ENCODE measurements at places on chromosomes 2 and 18.

- no peak for DNase-seq
Observed at GRCh38 chr2:29207352-29208148, 92.3 kb downstream of the CLIP4 start.

DNA sequence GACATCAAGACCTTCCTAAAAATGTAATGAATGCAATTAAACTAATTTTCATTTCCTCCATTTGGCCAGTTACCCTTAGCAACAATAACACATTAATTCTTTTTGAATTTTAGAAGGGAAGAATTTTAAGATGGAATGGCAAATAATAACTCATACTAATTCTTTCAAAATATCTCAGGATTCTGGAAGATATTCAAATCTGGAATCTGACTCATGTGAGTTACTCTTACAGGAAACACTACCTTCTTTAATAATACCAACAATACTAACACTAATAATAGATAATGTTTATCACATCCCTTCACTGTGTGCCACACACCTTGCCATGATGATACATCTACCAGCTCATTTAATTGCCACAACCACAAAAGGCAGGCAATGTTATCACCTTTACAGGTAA, 46.4 kb downstream of the ZNF521 start:
- no peak for DNase-seq

- no peak for DNase-seq
Observed at GRCh38 chr2:233331536-233331935, 22.8 kb upstream of the DGKD start.

GRCh38 chr18:69531973-69532372, 131.3 kb downstream of the DOK6 start:
- no peak for DNase-seq

DNA sequence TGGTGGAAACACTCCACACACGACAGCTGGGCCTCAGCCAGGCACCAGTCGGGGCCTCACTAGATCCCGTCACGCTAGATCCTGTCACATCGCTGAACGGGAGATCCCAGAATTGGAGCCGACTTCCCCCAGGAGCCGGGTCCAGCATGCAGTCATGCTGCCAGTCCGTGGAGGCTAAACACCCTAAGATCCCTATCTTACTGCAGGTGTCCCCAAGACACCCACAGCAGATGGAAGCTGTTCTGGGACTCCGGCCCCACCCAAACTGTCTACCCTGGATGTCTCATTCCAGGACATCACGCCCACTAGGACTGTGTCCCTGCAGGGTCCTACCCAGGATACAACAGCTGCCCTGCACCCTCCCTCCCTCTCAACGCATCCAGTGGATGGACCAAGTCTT, 23.4 kb downstream of the ZNF516 start:
- no peak for DNase-seq

All from SW 1271 (cell line).